RCC 7860 (cell line): ENCODE measurements at places on chromosomes 16 and 17.

GRCh38 chr17:16419929-16420271 lies 4.5 kb downstream of the TRPV2 start:
- peak; percentile 56 for DNase-seq

DNA sequence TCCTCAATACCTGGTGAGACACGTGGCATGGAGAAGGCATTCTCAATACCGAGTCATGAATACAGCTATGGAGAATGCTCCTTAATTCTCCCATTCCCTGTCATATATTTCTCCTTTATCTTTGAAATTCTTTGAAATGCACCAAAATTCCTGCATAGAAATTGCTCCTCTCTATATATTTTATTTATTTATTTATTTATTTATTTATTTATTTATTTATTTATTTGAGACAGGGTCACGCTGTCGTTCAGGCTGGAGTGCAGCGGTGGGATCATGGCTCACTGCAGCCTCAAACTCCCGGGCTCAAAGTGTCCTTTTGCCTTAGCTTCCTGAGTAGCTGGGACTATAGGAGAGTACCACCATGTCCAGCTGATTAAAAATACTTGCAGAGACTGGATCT lies 190.3 kb upstream of the MAF start:
- no peak for DNase-seq

DNA sequence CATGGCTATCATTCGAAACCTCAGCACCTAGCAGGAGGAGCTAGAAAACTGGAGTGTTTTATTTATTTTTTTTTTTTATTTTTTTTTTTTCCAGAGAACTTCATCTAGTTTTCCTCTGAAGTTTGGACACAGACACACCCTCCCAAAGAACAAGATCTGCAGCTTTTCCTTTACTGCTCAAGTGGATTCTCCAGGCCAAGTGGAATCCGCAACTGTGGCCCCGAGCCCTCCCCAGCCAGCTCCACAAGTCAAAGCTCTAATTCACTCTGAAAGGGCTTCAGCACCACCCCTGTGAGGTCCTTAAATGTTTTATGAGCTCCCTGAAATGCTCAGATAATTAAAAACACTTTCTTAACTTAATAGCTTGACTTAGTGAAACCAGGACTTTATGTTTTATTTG lies 332.1 kb upstream of the DYNLRB2 start:
- DNase-seq: no peak

- DNase-seq: no peak
These were observed 6.4 kb downstream of the TP53I13 start for GRCh38 chr17:29574732-29575510.

- no peak for DNase-seq
These were observed 12.0 kb downstream of the CBFB start for GRCh38 chr16:67040906-67041305.

- no peak for DNase-seq
These were observed 19.9 kb downstream of the DHRS7C start for GRCh38 chr17:9771465-9771864.

DNA sequence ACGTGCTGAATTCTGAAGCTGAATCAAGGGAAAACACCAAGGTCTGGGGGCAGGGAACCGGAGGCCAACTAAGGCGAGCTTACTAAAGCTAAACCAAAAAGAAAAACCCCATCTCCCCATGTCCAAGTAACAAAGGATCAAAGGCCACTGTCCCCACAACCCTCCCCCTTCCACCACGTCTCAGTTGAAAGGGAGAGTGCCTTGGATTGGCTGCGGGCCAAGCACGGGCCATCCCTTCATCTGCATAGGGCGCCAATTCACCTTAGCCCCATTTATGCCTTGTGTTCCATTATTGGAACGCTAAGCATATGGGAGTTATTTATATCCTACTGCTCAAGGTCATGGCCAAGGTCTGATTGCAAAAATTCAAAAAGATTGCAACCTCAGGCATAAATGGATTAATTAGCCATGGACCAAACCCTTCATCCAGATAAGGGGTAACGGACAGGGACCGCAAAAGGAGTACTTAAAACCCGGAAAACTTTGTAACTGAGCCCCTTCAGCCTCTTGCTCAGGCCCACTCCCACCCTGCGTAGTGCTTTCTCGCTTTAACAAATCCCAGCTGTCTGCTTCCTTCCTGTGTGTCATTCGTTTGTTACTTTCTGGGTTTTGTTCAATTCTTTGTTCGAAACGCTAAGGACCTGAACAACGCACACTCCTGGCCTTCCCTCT lies 740 bp upstream of the ATP6V0D1 start:
- DNase-seq: no peak

DNA sequence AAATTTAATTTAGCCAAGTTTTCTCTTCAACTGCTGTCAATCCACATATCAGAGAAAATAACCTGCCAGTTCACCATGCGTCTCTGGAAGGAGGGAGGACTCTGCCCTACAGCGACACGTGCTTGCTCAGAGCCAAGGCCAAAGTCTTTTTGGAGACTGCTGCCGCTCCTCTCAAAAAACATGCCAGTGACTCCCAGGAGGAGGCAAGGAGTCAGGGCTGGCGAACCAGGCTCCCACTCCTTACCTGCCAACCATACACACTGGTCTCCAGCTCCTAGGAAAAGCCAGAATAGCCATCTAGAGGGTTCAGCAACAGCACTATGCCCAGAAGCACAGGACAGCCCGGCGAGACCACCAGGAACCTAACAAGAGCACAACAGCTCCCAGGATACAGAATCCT lies 73.0 kb downstream of the ANKRD11 start:
- no peak for DNase-seq

GRCh38 chr17:40735016-40735415 lies 20.1 kb downstream of the KRT25 start:
- no peak for DNase-seq

GRCh38 chr16:87145181-87146176 lies 171.7 kb downstream of the C16orf95 start:
- DNase-seq: peak; percentile 89

GRCh38 chr17:49455272-49455861 lies 39.7 kb upstream of the NGFR start:
- no peak for DNase-seq

GRCh38 chr17:61128661-61129115 lies 271.0 kb upstream of the TBX2 start:
- no peak for DNase-seq

- DNase-seq: no peak
These were observed 55.4 kb downstream of the GP2 start for GRCh38 chr16:20271893-20272292.

DNA sequence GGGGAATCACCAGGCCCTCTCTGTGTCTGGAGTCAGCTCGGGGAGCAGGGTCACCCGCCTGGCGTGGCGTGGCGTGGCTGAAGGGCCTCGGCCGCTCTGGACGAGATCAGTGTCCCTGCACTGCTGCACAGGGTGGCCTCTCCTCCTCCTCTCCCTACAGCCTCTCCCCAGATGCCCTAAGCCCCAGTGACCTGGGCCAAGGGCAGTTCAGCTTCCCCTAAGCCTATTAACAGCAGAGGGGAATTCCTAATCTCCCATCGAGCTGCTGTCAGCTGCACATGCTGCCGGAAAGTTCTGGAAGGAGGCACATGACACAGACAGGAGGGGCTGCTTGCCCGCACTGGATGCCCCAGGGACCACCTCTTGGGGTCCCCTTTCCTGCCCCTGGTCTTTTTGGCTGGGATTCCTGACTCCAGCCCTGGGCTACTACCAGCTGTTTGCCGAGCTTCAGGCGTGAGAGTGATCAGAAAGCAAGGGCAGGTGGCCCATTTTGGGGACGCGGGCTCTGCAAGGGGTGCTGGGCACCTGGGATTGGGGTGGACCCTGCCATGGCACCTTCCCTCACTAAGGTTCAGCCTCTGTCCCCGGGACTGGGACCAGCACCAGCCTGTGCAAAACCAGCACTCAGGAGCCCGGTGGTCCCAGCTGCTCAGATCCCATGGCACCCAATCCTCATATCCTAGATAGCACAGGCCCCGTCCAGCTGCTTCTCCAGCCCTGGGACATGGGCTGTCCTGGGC lies 794 bp downstream of the PDE6G start:
- no peak for DNase-seq

- DNase-seq: peak; percentile 26
These were observed 5.2 kb upstream of the CDH8 start for GRCh38 chr16:62041401-62041800.

DNA sequence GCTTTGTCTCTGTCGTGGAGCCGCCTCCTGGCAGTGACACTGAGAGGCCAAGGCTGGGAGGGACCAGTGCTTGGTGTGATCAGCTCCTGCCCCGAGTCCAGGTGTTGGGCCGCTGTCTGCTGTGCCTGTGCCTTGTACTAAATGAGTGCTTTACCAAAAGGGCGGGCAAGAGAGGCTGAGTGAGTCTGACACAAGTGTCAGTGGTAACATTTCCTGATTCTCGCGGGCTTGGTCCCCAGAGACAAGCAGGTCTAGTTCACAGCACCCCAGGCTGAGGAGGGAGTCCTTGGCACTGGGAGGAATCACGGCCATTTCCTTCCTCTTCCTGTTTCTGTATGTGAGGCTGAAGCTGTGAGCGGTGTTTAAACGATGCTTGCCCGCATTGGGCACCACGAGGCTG lies 30.2 kb downstream of the PLD6 start:
- no peak for DNase-seq

- DNase-seq: no peak
These were observed 615.6 kb upstream of the SOX9 start for GRCh38 chr17:71505200-71505599.

DNA sequence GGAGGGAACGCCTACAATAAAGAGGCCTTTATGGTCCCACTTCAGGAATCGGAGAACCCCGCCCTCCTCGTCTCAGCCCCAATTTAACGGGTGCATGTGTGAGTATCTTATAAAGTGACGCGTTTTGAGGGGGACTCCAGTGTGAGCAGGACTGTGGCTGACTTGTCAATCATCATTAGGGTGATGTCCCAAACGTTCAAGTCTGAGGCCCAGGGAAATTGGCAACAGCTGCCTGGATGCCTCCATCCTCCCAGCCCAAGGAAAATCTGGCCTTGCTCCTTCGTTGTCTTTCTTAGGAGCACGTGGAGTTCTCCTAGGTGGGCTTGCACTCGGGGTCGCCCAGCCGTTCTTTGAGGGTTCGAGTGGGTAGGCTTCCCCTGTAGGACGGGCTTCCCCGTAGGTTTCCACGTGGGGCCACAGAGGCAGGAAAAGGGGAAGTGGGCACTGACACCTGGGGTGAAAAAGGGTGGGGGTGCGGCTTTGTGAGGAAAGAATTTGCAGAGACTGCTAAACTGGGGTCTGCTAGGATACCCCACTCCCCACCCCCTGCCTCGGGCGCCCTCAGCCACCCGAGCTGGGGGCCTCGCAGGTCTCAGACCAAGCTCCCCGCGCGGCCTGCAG lies 561 bp upstream of the HERPUD1 start:
- DNase-seq: no peak

DNA sequence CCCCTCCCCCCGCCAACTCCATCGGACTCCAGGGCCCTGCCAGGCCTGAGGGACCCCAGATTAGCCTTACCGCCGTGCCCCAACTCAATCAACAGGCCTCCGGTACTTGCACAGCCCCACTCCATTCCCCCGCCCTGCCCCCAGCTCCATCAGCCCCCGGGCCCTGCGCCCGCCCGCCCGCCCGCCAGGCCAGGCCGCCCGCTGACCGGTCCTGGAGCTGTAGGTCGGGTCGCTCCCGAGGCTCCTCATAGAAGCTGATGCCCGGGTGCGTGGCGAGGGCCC lies 308 bp downstream of the GTF3C1 start:
- no peak for DNase-seq

GRCh38 chr17:36675250-36675649 lies 73.9 kb downstream of the MRM1 start:
- no peak for DNase-seq

DNA sequence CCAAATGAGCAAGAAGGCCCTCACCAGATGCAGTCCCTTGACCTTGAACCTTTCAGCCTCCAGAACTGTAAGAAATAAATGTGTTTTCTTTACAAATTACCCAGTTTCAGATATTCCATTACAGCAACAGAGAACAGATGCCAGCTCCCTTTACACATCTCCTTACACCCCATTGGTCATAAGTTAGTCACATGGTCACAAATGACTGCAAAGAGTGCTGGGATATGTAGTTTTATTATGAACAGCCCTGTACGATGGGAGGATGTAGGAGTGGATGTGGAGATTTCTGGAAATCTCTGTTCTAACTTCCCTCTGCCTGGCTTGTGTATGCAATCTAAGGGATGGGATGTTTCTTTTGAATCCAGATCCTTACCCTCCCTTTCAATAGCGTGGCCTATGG lies 13.3 kb upstream of the RPL38 start:
- DNase-seq: no peak

DNA sequence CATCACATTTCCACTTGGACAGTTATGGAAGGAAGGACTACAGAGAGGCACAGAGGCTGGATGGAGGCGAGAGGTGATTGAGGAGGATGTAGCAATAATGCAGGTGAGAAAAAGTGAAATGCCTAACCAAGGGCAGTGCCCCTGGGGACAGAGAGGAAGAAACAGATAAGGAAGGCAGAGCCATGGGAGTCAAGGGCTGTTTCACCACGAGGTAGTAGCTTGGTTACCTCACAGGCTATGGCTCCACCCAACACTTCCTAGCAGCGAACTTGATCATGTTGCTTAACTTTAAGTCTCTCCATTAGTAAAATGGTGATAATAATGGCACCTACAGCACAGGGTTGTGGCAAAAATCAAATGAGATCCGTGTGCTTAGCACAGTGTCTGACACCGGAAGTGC lies 83.9 kb downstream of the YPEL2 start:
- no peak for DNase-seq

DNA sequence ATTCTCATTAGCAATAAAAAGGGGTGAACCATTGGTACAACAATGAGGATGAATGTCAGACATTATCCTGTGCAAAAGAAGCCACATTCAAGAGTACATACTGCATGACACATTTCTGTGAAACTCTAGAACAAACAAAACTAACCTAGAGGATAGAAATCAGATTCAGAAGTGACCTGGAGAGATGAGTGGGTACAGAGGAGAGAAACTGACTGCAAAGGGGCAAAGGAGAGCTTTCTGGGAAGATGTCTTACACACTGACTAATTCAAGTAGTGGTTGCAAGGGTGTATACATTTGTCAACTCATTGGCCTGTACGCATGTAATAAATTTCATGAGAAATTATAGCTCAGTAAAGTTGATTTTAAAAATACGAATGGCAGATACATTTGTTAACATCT lies 115.6 kb downstream of the GAS7 start:
- DNase-seq: no peak

GRCh38 chr16:50390371-50390771 lies 21.6 kb upstream of the BRD7 start:
- no peak for DNase-seq
